ENCODE measurements at places on chromosomes 5 and 9. TPM values are rescaled to one million over a fixed set of nuclear protein-coding genes. Genes with fewer than 3 reads are reported as not detected.

TXNDC8 gene
- polyA plus RNA-seq: not detected

PCDHB5 gene
- polyA plus RNA-seq: 11.0 TPM

ADAMTS19 gene
- polyA plus RNA-seq: 0.42 TPM

ENTREP1 gene
- polyA plus RNA-seq: 32.5 TPM

BHMT2 gene
- polyA plus RNA-seq: 1.8 TPM

GLDC gene
- polyA plus RNA-seq: 5.6 TPM

HSPB3 gene
- polyA plus RNA-seq: not detected

LRRTM2 gene
- polyA plus RNA-seq: 0.93 TPM

SLC27A6 gene
- 2.8 TPM for polyA plus RNA-seq

GRCh38 chr5:138454121-138454520 is 11.2 kb upstream of the EGR1 start:
- DNase-seq: no peak

DNA sequence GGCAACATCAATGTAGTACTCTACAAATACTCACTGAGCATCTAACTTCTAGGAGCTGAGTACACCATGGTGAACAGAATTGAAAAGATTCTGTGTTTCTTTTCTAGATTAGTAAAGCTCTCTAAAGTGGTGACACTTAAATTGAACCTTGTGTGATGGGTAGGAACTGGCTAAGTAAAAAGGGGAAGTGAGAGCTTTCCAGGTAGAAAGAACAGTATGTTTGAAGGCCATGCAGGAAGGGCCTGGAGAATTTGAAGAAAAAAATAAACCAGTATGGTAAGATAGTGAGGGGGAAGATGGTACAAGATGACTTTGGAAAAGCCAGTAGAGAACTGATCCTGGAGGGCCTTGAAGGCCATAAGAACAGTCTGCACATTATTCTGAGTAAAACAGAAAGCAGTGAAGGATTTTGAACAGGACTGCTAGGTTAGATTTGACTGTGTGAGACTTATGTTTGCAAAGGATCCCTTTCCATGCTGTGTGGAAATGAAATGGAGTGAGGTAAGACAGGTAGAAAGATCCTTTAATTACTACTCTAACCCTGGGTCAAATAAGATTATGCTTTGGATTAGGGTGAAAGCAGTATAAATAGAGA is 46.7 kb upstream of the UBQLN1 start:
- no peak for DNase-seq

DNA sequence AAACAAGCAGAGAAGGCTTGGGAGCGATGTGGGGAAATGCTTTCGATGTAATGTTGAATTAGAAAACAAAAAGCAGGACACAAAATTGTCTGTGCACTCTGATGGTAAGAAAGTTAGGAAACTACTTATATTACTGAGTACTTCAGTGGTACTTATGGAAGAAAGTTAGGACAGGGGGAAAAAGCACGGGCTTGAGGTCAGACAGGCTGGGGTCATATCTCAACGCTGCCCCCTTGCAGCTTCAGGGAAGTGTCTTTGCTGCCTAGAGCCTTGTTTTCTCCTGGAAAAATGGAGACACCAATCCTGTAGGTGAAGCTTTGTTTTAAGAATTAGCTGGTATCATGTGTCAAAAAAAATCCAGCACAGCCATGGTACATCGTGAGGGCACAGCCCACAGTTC is 23.0 kb downstream of the NEURL1B start:
- no peak for DNase-seq

GRCh38 chr5:140038373-140038957 is 4.6 kb downstream of the NRG2 start:
- DNase-seq: peak; percentile 62

DNA sequence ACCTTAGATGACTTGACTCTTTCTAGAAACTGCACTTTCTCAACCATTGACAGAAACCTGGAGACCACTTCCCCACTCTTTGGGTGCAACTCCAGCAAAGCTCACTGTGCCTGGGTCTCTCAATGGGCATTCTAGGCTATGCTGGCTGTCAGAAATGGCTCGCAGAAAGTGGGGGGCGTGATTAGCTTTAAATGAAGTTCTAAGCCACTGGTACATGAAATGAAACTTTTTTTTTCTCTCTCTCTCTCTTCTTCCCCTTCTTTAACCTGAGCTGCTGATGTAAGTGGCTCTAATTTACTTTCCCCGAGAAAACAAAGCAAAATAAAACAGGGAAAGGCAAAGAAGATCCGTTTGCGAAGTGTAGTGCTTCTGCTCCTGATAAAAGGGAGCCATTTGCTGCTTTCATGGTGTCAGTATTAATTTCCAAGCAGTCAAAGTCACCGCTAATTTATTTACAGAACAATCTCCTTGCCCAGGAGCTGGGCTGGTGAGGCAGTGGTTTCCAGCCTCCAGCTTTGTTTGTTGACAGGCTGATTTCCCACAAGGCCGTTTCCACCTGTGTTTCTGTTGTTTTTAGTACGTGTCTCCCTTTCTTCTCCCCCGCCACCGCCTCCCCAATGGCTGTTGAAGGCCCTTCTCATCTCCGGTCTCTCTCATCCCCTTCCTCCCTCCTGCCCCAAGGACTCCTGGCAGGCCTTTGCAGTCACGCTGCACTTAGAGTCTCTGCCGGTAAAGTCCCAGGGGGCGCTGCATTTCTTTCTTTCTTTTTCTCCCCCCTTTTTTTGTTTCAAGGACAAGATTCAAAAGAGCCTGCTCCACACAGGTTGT is 422.9 kb downstream of the EBF1 start:
- DNase-seq: no peak

DNA sequence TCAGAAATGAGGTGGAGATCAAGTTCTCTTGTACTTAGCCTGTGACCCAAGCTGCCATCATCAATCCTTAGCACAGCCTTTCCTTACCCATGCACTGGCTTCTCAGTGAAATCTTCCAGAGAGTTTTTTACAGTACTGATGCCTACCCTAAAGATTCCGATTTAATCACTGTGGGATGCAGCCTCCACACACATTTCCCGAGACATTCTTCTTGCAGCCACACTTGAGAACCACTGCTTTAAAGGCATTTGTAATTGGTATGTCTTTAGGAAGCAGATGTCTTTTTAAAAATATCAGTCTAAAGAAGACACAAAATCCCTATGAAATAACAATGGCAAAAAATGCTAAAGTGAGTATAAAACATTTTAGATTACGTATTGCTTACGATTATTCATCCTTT is 17.3 kb upstream of the GLIS3 start:
- DNase-seq: no peak

DNA sequence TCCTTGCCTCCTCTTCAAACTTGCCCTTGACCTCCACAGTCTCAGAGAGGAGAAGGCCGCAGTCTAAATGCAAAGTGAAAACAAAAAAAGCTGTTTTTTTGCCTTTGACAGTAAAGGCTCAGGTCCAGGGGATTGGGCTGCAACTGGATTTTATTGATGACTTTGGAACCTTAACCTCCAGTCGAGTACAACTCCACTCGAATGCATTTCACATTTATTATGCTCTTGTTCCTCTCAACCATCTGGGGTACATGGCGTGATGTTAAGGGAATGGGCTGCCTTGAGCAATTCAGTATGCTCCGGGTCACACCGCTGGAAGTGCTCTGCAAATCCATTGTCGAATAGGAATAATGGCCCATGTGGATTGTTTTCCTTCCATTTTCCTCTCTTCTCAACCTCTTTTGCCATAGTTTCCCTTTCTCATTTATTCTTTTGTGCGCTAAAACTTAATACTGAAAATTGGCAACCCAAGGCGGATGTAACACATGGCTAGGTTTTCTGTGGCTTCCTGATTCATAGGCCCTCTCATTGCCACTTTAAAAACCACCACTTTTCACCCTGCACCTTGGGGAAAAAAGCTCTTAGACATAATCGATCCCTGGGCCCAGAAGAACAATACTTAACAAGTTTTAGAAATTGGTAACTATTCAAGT is 34.3 kb downstream of the ITK start:
- DNase-seq: no peak

DNA sequence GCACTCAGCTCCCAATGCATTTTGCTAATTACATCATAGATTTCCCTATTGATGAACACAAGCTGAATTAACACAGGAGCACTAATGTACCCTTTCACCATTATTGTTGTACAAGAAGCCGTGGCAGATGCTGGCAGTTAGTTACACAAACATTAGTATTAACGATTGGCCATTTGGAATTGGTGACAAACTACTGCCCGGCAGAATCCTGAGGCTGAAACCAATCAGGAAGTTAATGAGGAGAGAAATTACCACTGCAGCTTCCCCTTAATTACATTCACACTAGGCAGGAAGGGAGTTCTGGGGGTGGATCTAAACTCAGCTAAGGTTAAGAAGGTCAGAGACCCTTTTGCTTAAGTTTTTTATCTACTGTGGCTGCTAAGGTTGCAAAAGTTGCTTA is 9.6 kb upstream of the DMRT3 start:
- DNase-seq: no peak

GRCh38 chr5:122149321-122150090 is 20.2 kb downstream of the ZNF474 start:
- no peak for DNase-seq

GRCh38 chr5:153661897-153662296 is 171.4 kb downstream of the GRIA1 start:
- no peak for DNase-seq

DNA sequence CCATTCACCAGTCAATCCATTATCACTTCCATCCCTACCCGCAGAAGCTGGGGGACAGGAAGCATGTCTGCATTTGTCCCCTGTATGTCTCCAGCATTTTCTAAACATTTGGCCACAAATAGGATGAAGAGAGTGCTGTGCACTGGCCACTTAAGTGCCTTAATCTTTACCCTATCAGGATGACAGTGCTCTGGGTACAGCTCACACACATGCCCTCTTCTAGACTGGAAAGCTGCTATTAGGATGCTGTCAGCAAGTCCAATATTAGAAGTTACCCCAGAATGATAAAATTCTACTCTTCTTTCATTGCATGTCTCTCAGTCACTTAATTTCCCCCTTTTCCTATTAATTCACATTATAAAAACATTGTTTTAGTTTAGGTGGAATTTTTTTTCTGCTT is 168.4 kb downstream of the RASEF start:
- no peak for DNase-seq

DNA sequence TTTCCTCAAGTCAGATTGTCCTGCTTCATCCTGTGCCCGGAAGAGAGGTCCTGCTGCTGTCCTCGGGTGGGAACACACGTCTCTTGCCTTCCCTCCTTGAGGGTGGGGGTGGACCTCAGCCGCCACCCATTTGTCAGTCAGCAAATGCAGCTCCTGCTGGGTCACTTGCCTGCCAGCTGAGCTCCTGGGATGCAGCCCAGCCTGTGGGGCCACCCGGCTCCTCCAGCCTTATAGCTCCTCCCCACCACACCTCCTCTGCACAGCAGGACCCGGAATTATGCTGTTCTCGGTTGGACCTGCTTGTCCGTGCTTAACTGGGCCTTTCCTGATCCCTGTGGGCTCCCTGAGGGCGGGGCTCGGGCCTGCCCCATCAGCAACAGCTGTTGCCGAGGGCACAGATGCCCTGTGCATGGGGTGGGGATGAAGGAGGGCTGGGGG is 52.7 kb downstream of the RXRA start:
- peak; percentile 61 for DNase-seq

DNA sequence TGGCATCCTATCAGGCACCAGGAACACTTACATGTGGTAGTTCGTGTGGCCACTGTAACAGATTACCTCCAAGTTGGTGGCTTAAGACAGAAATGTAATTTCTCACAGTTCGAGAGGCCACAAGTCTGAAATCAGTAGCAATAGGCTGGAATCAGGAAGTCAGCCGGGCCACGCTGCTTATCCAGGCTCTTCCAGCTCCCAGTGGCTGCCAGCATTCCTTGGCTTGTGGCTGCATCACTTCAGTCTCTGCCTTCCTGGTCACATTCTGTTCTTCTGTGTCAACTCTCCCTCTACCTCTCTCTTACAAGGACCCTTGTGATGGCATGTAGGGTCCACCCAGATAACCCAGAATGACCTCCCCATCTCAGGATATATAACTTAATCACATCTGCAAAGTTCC is 78.7 kb upstream of the MSX2 start:
- no peak for DNase-seq

DNA sequence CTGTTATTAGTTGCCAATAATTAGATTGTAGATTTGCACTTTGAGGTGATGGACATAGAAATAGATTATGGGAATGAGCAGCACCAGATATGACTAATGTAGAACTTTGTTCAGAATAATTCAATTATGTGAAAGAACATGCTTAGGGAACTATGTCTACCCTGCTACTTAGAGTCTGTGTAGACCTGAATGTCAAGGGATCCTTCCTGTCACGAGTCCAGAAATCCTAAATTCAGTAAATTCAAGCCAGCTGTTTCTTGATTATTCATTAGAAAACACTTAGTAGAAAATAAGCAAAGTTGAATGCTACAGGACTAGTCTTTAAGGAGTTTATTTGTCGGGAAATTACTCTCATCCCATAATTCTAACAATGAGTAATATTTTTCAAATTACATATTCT is 887.3 kb upstream of the SEMA6A start:
- DNase-seq: no peak

DNA sequence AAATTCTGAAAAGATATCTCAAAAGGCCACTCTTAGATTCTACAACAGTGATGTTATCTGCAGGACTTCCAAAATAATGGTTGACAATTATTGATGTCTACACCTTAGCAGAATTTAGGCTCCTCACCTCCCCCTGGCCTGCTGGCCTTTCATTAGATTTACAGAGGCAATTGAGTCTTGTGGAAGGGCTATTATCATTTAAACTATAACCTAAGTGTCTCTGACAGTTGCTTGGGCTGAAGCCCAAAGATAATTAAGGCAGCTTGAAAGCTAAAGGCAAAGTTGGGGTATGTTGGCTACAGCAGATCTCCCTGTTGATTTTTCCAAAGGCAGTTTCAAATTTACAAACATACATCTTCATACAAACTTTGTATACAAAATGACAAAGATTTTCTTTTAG is 912.3 kb downstream of the TAF11L14 start:
- no peak for DNase-seq

DNA sequence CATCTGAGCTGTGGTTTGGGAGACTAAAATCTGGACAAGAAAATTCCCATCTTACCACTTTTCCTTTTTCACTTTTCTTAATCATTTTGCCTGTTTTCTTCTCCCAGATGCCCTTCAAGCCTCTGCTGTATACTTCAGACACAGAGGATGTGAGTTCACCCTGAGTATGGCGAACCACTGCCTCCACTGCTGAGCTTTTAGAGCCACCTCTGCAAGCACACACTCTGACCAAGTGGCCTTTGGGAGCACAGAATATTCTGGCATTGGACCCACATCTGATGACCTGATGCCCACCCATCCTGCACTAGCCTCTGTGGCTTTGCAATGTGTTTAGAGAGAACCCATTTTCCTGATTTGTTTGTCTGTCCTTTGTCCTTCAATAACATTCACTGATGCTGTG is 32.5 kb downstream of the TERT start:
- no peak for DNase-seq

DNA sequence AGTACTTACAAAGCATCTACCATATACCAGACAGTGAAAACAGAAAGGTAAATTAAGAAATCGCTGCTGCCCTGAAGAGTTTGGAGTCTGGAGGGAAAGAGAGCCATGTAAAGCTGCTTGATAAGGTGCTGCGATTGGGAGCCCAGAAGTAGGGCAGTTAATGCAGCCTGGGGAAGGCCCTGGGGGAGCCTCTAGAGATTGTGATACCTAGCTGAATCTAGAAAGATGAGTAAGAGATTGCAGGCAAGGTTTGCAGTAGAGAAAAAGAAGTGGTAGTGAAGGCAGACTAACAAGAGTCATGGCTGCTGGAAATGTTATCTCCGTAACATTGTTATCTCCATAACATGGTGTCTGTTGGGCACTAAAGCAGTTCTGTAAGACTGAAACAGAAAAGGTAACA is 24.0 kb upstream of the GLIPR2 start:
- no peak for DNase-seq

All from left lung (tissue), 14 donors.